Spleen (tissue), 13 donors: ENCODE measurements at places on chromosomes 2 and 18.

- DNase-seq: no peak
These were observed 136.9 kb downstream of the COPS8 start for GRCh38 chr2:237222601-237223041.

GRCh38 chr2:9800975-9801726, 42.1 kb upstream of the TAF1B start:
- peak; percentile 77 for DNase-seq

- no peak for DNase-seq
These were observed 139.7 kb downstream of the BCL11A start for GRCh38 chr2:60413814-60414168.

- DNase-seq: no peak
These were observed 65.8 kb downstream of the PARD3B start for GRCh38 chr2:204611017-204611631.

DNA sequence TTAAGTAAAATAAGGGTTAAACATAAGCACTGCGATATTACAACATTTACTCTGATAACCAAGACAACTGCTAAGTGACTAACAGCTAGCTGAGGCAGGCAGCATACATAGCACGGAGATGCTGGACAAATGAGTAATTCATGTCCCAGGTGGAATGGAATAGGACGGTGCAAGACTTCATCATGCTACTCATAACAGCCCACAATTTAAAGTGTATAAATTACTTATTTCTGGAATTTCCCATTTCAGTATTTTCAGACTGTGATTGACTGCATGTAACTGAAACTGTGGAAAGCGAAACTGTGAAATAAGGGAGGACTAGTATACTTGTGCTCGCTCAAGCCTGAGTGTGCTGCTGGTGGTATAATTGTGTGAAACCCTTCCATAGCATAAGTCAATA, 12.9 kb downstream of the IER3IP1 start:
- no peak for DNase-seq

- no peak for DNase-seq
These were observed 394.9 kb downstream of the ARHGAP15 start for GRCh38 chr2:143524119-143524553.

DNA sequence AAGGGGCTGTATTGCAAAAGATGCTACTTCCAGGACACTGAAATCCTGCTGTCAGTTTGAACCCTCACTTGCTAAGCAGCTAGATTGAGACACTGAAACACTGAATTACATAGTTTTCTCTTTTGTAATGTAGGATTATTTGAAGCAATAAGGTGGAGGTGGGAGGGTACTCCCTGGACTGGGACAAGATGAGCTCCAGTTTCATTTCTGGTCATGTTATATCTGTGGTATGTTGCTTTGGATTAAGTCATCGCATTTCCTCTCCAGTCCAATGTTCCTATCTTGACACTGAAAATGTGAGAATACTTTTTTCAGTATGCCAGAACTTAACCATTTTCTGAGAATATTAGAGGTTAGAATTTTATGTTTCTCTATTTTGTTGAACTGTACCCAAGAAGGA, 426.2 kb upstream of the MEX3C start:
- DNase-seq: no peak

GRCh38 chr2:106191511-106192016, 2.5 kb downstream of the UXS1 start:
- no peak for DNase-seq

GRCh38 chr2:205705511-205706349, 23.4 kb downstream of the NRP2 start:
- DNase-seq: no peak

DNA sequence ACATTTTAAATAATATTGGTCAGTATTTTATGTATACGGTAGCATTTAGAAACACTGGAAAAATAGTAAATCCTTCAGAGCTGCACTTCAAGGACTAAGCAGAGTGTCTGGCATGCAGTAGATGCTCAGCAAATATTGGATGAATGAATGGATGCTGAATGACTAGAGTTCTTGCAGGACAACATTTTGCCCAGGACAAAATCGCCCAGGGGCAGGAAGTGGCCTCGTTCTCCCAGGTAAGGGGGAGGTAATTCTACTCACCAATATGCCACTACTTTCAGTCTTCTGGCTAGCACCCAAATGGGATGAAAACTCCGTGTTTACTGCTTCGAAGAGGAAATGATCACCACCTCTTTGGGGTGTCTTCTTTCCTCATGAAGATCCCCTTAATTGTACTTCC, 4.0 kb upstream of the DGUOK start:
- no peak for DNase-seq
